ENCODE measurements at places on chromosomes 12 and 14.

DNA sequence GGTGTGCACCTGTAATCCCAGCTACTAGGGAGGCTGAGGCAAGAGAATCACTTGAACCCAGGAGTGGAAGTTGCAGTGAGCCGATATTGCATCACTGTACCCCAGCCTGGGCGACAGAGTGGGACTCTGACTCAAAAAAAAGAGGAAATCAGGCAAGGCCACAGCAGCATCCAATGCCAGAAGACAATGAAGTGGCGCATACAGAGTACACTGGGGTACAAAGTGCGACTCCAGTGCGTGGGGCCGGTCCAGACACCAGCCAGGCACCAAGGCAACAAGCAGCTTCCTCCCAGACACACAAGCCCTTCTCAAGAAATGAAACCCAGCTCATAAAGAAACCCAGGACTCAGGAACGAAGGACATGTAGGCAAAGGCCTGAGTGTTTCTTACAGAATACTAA lies 28.2 kb downstream of the TTC7B start:
- peak; percentile 58 for DNase-seq

DNA sequence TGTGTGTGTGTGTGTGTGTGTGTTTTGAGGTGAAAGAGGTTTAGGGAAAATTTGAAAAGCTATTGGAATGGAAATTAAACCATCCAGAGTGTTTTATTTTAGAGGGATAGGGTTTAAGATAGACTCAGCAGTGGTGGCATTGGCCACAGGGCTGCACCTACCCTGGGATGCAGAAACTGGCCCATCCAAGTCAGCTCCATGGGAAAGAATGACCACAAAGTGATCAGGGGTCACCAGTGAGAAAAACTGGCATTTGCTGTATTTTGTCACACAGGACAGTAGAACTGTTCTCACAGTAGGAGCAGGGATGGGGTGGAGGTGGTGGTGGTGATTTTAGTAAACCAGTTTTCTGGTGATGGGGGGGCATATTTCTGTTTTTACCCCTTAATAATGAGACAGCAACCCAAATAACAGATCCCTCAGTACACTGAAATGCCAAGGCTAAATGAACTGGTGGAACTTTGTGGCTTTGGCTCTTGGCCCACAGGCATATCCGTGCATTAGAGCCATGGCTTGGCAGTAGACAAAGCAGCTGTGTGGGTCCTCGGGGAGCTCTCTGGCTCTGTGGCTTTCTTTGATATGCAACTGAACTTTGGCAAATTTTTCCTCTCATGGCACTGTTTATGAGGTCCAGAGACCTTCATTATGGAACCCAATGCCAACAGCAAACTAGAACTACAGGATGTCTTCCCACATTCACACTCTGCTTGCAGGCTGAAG lies 348.3 kb downstream of the ZFP36L1 start:
- DNase-seq = no peak

DNA sequence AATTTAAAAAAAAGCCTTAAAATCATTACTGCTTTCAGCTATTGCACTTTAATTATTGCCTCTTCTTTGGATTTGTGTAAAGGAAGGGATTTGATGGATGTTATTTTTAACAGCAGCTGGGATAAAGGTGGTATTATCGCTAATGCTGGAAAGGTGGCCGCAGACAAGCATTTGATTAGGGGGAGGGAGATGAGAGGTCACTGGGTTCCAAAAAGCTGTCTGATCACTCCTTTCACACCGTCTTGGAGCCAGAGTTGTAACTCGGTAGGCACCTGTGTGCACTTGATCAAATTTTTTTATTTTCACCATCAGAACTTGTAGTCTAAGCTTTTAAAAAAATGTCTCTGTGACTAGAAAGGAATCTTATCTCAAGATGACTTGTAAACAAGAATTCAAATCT lies 99.8 kb downstream of the AKAP6 start:
- DNase-seq = no peak

GRCh38 chr12:6527711-6528110 lies 6.6 kb upstream of the GAPDH start:
- no peak for DNase-seq

DNA sequence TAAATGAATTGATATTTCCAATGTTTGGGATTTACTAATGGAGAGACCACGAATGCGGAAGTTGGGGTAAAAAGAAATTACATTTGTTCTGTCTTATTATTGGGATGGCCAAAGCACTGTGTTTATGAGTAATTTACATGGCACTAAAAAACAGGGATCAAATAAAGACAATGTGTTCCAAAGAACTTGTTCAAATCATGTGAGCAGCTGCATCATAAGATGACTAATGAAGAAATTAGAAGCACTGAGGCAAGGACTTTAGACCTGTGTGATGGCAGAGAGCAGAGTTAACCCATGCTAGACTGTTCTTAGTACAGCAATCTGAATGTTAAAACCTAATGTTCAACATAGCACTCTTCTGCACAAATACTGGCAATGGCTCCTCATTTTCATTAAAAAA lies 34.3 kb upstream of the DCN start:
- DNase-seq = no peak

DNA sequence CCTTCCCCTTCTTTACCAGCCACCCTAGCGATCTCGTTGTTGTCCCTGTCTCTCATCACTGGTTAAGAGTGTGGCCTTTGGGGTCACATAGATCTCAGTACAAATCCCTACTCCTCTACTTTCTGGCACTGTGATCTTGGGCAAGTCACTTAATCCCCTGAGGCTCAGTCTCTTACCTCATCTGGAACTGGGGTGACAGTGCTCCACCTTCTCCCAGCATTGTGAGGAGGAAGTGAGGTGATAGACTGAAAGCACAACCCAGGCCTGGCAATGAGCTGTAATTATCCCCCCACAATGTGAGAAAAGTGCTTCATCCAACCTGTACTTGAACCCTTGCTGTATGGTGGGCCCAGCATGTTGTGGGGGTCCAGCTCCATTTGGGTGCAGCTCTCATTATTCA lies 48.0 kb downstream of the IRAK3 start:
- no peak for DNase-seq

DNA sequence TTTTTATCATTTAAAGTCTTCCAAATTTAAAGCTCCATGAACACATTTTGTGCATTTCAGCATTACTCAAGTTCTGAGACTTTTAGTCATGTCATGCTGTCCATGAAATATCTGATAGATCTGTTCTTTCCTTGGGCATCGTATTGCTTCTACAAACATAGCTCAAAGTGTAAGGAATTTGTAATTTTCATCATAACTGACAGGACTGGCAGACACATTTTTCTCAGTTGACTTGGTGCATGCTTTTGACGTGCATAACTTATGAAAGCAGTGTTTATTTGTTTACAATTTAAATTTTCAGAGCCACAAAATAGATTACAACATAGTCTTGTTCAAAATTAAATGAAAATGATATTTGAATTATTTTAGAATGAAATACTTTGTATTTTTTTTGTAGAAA lies 812.1 kb upstream of the NOVA1 start:
- DNase-seq = no peak

GRCh38 chr12:6322969-6323339 lies 12.5 kb downstream of the PLEKHG6 start:
- no peak for DNase-seq

GRCh38 chr14:92626041-92626440 lies 112.5 kb downstream of the RIN3 start:
- DNase-seq = no peak

- DNase-seq = no peak
These were observed 42.6 kb upstream of the LIMA1 start for GRCh38 chr12:50325890-50326391.

- no peak for DNase-seq
These were observed 28.1 kb downstream of the ZFYVE21 start for GRCh38 chr14:103743691-103744090.

- no peak for DNase-seq
These were observed 12.2 kb downstream of the CTDSP2 start for GRCh38 chr12:57834086-57834876.

DNA sequence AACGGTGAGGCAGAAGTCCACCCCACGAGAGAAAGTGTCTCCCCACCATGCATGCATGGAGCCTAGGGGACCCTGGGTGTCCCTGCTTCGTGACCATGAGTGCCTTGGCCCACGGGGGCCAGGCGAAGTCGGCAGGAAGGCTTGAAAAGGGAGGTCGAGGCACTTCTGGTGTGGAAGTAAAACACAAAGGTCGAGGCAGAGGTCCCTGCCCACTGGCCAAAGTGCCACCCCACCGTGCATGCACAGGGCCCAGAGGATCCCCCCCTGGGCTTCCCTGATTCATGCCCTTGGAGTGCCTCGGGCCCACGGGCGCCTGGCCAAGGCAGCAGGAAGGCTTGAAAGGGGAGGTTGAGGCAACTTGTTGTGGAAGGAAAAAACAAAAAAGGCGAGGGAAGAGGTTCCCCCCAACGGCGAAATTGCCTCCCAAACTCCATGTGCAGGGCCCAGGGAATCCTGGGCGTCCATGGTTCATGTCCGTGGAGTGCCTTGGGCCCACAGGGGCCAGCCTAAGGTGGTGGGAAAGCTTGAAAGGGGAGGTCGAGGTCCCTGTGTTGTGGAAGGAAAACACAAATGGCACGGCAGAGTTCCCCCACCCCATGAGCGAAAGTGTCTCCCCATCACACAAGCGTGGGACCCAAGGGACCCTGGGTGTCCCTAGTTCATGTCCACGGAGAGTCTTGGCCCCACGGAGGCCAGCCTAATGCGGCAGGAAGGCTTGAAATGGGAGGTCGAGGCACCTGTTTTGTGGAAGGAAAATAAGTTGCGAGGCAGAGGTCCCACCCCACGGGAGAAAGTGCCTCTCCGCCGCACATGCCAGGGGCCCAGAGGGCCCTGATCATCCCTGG lies 372.1 kb downstream of the ALG10 start:
- DNase-seq = no peak

GRCh38 chr14:85911044-85911443 lies 381.1 kb downstream of the FLRT2 start:
- DNase-seq = no peak

DNA sequence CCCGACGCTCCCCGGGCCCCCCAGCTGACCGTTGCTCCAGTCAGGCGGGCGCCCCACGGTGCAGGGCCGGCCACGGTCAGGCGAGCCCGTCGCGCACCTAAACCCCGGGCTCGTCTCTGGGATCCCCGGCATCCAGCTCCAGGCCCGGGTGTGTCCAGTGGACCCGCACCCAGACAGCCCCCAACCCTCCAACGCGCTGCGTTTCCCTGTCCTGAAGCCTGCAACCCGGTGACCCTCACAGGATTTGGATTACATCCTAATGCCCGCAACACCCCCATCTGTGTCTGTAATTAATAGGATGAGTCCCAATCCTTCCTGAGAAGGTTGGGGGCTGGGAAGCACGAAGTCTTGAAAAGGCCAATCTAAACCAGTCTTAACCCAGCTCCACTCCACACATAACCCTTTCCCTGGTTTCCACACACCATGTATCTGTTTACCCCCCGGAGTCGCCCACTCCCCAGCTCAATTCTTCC lies 10.4 kb downstream of the CPNE6 start:
- no peak for DNase-seq

- no peak for DNase-seq
These were observed 263.4 kb upstream of the PLEKHG7 start for GRCh38 chr12:92439420-92439805.

DNA sequence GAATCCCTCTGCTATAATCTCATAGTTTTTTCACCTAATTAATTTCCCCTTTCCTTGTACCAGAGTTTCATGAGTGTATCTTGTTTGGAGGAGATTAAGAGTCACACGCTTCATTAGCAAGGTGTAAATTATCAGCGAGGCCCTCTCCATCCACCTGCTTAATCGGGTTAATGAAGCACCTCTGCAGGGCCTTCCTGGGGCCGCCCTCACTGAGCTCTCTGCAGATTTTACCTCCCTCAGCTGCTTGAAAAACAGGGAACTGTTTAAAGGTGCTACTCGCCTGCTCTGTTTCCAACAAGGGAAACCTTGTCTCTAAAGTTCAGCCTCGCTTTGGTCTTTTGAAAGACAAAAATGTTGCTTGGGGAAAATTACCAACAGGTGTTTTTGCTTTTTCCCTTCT lies 35.8 kb downstream of the OTX2 start:
- no peak for DNase-seq

DNA sequence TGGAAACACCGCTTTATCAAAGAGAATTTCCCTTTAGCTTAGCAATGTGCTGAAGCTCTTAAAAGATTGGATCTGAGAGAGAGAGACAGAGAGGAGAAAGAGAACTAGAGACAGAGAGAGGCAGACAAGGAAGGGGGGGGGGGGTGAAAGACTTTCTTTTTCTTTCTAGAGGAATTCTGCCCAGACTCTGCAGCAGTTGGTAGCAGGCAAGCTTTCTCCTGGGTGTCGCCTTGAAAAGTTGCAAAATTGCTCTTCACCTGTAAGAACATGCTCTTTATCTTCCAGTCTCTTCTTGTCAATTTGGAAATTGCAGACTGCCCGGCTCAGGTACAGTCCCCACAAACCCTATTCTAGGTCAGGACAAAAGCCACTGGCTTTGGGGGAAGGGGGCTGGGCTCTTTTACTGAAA lies 2.9 kb upstream of the OTX2 start:
- no peak for DNase-seq

DNA sequence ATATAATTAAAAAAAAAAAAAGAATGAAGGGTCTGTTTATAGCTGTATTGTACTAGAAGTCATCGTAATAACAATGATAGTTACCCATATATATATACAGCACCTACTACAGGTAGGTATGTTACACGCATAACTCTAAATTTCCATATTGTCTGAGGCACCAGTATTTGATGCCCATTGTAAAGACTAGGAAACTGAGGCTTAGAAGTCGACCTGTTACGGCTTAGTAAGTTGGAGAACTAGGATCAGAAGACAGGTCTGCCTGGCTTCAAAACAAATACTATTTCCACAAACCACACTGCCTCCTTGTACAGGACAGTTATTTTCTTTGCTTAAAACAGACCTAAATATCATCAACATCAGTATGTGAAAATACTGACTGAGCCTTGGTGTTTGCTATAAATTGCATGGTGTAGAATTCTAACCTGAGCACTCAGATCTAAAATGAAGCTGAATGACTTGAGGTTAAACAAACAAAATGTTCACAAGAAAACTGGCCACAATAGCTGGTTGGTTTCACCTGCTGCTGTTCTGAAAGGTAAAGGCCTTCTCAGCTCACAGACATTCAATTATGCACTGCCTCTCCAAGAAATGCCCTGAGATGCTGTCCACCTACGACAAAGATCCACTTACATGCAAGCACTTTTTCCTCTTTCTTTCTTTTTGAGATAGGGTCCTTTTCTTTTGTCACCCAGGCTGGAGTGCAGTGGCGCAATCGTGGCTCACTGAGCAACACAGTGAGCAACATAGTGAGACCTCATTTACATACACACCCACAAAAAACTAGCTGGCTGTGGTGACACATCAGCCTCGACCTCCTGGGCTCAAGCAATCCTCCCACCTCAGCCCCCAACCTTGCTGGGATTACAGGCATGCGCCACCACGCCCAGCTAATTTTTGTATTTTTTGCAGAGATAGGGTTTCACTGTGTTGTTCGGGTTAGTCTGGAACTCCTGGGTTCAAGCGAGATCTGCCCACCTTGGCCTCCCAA lies 35.7 kb downstream of the SSH1 start:
- DNase-seq = no peak

- DNase-seq = no peak
These were observed 209.7 kb downstream of the GPHN start for GRCh38 chr14:66717561-66718140.

- DNase-seq = no peak
These were observed 661.7 kb downstream of the VRK1 start for GRCh38 chr14:97458661-97459579.

- DNase-seq = no peak
These were observed 1918.0 kb upstream of the FLRT2 start for GRCh38 chr14:83611906-83612390.

Measured in globus pallidus (tissue), 1 donor.